ENCODE measurements at places on chromosomes 1 and 21.
A peak's percentile ranks its signal among the peaks of the same experiment; 100 is the strongest.

DNA sequence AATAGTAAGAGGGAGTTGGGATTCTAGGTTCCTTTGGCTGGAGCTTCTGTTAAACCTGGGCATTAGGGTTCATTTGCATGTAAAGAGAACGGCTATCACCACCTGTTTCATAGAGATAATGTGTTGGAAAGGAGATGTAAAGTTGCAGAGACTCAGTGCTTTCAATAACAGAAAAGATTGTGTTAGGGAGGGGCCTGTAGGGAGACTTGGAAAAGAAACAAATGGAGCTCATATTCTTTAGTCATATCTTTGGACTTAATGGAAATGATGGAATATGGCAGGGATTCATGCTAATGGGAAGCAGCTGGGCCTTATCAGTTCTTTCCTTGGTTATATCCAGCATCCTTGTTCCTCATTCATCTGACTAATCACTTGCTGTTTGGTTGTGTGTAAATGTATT, 144.9 kb downstream of the CD247 start:
- no peak for DNase-seq

DNA sequence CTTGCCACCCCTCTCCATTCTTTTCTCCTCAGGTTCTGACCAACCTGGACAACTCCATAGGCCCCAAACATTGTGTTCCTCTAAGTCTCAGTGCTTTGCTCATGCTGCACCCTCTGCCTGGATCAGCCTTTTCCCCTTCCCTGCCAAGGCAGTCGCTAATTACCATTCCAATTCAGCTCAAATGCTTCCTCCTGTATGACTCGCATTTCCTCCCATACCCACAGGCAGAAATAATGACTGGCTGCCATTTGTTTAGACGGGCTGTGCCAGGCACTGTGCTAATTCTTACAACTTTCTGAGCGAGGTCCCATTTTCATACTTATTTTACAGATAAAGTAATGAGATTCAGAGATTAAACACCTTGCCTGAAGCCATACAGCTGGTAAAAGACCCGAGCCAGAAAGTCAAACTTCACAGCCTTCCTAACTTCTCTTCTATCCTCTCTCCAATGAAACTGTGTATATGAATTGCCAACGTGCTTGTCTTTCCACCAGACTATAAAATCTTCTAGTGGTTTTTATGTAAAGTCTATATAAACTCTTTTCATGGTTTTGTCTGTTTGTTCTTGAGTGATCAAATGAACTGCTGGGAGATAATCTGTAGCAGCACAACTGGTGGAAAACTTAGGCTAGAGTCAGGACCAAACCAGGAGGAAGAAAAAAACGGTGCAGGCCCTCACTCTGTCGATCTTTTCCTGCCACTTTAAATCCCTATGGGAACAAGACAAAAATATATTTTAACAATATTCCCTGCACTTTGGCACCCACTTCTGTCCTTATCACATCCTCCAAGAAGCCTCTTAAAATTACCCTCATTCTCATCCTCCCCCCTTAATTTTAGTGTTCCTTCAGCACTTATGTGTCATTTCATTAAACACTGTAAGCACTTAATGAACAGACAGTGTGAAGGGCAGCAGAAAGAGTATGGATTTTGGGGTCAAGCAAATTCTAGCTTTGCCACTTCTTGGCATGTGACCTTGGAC, 33.7 kb downstream of the RAB3B start:
- DNase-seq: no peak

DNA sequence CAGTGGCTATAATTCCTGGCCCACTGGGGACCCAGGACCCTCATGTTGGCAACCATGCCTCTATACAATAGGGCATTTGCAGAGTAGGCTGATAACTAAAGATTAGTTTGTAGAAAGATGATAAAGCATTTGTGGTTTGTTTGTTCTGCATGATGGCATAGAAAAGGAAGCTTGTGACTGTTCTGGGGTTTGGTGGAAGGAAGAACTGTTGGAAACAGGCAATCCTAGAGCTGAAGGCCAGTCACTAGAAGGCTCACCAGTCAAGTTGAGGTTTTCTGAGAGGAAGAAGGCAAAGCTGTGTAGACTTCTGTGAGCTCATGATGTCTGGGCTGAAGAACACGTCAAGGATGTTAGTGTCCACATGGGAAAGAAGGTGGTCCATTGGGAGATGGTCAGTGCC, 140.3 kb upstream of the VANGL1 start:
- no peak for DNase-seq

DNA sequence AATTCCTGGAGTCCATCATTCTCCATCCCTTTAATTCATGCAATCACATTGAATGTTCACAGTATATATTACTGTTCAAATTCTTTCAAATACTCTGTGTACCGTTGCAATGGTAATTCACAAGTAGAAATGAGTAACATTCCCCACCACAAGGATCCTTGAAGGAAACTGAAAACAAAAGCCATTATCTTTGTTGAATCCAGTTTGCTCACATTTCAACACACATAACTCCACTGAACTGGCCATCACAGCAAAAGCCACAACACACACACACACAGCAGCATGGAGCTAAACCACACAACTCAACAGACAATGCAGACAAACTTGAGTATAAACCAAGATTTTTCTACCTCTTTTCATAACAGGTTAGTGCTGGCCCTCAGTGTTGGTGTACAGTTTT, 188.3 kb upstream of the GREM2 start:
- DNase-seq: no peak

DNA sequence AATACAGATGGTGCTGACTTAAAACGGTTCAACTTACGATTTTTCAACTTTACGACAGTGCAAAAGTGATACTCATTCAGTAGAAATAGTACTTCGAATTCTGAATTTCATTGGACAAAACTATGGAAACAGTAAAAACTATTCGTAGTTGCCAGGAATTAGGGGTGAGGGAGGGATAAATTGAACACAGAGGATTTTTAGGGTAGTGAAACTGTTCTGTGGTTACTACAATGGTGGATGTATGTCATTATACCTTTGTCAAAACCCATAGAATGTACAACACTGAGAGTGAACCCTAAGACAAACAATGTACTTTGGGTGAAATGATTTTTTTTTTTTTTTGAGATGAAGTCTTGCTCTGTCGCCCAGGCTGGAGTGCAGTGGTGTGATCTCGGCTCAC, 7.5 kb downstream of the DDR2 start:
- no peak for DNase-seq

DNA sequence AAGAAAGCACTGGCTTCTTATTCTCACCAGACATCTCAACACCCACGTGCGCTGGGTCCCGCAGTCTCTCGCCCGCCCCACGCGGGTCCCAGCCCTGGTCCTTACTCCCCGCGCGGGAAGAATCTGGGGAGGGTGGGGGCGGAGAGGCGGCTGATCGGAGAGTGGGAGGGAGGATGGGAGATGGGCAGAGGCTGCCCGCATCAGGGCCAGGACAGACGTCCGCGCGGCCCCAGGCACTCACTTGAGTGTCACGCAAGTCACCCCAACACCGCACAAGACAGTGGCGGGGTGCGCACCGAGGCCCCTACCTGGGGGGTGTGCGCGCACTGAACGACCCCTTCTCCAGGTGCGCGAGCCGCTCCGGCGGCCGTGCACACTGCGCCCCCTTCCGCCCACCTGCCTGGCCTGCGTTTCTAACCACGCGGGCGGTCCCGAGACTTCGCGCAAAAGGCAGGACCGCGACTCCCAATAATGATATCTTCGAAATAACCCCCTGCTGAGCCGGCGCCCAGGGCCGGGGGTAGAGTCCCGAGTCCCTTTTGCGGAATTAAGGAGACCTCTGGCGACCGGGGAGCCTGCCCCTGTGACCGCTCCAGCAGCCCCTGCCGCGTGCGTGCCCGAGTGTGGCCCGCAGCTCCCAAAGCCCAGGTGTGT, 6.0 kb upstream of the SIM2 start:
- no peak for DNase-seq

DNA sequence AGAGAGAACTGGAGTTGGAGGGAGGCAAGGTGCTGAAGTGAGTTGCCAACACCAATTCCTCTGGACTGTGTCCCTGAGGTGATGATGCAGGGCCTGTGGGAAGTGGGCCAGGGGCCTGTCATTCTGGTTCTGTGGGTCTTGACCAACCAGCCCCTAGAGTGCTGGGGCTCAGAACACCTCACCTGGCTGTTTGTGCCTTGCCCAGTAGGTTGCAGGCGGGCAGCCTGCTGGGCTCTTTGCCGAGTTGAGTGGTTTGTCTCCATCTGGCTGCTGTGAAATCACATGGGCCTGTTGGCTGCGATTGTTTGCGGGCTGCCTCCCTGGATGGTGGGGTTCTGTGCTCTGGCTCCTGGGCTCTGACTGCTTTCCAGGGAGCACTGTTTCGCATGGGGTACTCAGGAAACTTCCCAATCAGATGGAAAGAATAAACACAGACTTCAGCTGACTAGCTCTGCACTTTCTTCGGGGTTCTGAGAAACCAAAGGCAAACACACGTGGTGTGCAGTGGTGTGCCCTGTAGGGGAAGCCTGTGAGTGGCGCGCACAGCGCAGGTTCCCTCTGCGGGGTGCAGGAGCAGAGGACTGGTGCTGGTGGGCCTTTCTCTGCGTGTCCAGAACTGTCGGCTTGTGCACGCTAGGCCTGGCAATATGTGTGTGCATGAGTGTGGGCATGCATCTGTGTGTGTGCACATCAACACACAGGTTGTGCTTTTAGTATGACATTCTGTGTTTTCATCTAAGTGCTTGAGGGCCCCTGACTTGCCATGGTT, 95.1 kb downstream of the RHOU start:
- peak; percentile 17 for DNase-seq

DNA sequence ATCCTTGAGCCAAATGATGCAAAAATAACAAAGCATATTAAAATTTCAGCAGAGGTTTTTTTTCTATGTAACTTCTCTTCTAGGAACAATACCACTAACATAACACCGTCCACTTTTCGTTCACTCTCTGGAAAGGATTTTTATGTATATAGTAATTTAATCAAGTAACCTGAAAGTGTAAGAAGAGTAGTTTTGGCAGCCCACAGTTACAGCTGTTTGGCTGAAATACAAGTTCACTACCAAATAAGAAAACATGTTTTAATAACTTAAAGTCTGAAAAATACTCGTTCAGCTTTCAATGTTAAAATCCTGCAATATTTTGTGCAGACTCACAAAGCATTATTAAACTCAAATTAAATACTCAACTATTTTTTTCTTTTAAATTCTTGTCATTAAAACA, 896.8 kb upstream of the ADGRL4 start:
- DNase-seq: no peak

DNA sequence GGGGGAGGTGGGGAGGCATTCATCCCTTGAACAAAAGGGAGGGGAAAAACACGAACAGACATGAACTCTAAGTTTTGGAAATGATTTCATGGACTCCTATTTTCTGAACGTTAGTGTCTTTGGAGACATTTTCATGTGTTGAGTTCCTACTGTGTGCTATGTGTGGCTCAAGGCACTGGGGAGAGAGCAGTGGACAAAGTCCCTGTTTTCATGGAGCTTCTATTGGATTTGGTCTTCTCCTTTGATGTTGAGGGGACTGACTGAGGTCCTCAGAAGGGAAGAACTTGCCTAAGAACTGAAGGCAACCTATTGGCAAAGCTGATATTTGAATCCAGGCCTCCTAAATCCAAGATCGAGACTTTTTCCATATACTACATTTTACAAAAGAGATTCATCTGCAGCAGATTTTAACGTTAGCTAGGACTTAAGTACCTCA, 30.4 kb downstream of the JUN start:
- DNase-seq: no peak

DNA sequence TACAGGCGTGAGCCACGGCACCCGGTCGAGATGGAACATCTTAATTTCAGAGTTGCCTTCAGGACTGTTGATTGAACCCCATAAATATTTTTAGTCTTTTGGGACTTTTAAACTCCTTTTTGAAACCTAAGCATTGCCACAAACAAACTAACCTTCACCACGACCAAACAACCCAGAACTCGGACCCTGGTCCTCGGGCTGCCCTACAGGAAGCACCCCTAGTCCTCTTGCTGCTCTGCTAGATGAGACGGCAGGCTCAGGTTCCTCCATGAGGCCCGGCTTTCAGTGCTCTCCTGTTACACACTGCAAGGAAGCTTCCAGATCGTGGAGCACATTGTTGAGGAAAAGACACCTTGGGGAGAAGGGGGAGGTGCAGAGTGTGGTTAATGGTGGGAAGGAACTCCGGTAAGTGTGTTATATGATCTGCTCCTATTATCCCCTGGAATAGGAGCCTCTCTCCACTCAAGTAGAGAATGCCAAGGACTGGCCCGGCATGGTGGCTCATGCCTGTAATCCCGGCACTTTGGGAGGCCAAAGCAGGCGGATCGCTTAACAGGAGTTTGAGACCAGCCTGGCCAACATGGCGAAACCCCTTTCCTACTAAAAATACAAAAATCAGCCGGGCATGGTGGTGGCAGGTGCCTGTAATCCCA, 5.7 kb downstream of the EPHX1 start:
- DNase-seq: no peak

DNA sequence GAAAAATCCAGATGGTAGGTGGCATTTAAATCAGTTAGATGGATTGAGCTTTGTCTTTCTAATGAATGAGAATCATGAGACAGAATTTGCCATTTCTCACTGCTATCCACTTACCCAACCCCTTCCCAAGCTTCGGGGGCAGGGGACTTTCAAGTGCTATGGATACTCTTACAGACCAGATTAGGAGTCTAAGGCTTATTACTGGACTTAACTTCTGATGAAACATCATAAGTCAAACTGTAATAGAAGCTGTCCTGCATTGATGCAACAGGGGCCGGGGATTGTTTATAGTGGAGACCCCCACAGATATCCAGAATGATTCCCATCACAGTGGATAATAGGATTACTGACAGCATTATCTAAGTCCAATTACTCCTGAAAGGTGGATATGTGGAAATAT, 267.0 kb downstream of the NUF2 start:
- no peak for DNase-seq

- no peak for DNase-seq
Measured at GRCh38 chr1:29900712-29901111, 664.4 kb downstream of the PTPRU start.

DNA sequence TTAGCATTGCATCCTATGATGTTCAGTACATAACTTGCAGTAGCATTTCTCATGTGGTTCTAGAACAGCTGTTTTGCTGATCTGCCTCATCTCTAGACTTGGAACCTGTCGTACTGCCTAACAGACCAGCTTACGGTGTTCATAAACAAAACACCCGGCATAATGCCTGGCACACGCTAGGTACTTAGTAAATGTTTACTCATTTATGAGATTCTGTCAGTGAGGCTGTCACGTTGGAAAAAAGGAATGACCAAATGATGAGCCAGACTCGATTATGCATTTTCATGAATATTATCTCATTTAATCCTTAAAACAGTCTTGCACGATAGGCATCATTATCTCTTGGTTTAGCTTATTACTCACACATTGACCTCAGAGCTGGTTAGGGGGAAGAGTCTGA, 46.4 kb downstream of the CACHD1 start:
- peak; percentile 72 for DNase-seq

DNA sequence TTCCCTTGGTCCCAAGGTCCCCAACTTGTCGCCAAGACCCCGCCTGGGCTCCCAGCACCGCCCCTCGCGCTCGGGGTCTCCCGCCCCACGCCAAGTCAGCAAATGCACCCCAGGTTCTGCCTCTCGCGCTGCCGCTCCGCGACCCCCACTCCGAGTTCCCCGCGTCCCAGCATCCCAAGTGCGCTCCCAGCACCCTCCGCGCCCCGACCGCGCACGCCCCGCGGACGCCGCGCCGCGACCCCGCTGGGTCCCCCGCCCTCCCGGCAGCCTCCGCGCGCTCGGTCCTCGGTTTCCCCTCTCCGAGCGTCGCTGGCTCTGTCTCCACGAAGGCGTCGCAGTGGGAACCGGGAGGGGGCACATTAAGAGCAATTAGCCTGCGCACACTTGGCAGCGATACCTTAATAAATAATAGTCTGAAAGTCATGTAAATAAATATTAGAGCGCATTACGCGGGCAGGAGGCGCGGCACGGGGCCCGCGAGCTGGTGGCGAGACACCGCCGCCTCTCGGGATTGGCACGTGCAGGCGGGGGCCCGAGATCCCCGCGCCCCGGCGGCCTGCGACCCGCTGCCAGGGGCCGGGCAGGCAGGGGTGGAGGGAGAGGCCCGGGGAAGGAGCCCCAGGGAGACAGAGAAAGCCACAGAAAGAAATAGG, 75.9 kb downstream of the VWA5B1 start:
- DNase-seq: no peak

Data from NCI-H1694 (cell line).